ENCODE measurements at places on chromosomes 5 and 9. TPM values are rescaled to one million over a fixed set of nuclear protein-coding genes. Genes with fewer than 3 reads are reported as not detected.

The OBP2B gene
- total RNA-seq = not detected

The UNC5A gene
- total RNA-seq = under 0.01 TPM

The CXCL14 gene
- 0.26 TPM for total RNA-seq

The HMCN2 gene
- total RNA-seq = 0.07 TPM

The SPIN1 gene
- total RNA-seq = 128 TPM

The PITX1 gene
- 3.5 TPM for total RNA-seq

The TMEFF1 gene
- 5.2 TPM for total RNA-seq

The CCNI2 gene
- total RNA-seq = not detected

The ZNF462 gene
- total RNA-seq = 18.2 TPM

The BARHL1 gene
- total RNA-seq = not detected

The ZNF608 gene
- 10.1 TPM for total RNA-seq

The EQTN gene
- not detected for total RNA-seq

The SPAAR gene
- total RNA-seq = 0.26 TPM

The NMUR2 gene
- not detected for total RNA-seq

The ANKRD31 gene
- under 0.01 TPM for total RNA-seq

The C5orf34 gene
- total RNA-seq = 2.7 TPM

The ENHO gene
- 0.13 TPM for total RNA-seq

The PPIC gene
- total RNA-seq = 77.2 TPM

The TMC1 gene
- total RNA-seq = 0.59 TPM

The TIGD6 gene
- 8.9 TPM for total RNA-seq

The GRM6 gene
- total RNA-seq = not detected

The AK3 gene
- 66.2 TPM for total RNA-seq
